Cortex of kidney (tissue), 1 donor: ENCODE measurements at places on chromosomes 3 and 15.

- no peak for DNase-seq
Measured at GRCh38 chr3:143064777-143065176, 54.8 kb upstream of the CHST2 start.

DNA sequence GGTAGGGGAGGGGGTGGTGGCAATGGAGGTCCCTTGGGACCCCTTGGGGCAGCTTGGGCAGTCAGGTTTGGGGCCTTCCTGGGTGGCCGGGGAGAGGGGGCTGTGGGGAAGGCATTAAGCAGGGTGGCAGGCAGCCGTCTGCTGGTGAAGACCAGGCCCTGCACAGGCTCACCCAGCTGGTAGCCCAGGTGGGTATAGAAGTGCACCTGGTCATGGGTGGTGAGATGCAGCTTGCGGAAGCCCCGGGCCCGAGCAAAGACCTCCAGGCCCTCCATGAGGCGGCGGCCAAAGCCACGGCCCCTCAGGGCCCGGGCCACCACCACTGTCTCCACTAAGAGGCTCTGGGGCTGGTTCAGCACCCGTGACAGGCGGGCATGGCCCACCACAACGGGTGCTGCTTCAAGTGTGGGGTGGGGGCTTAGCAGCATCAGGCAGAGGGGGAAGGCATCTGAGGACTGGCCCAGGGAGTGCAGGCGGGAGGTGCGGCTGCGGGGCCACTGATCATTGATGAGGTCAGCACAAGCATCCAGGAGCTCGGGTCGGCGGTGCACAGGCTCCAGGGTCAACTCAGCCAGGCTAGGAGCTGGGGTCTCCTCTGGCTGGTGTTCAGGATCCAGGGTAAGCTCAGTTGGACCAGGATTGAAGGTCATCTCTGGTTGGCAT is 2.4 kb downstream of the HYAL3 start:
- DNase-seq = no peak

GRCh38 chr3:55558316-55558715 is 71.2 kb upstream of the WNT5A start:
- DNase-seq = no peak

- no peak for DNase-seq
Measured at GRCh38 chr3:139974809-139975425, 39.9 kb downstream of the CLSTN2 start.

- DNase-seq = no peak
Measured at GRCh38 chr15:37638691-37639090, 295.7 kb upstream of the TMCO5A start.

GRCh38 chr15:74347757-74348250 is 19.6 kb downstream of the CYP11A1 start:
- no peak for DNase-seq

DNA sequence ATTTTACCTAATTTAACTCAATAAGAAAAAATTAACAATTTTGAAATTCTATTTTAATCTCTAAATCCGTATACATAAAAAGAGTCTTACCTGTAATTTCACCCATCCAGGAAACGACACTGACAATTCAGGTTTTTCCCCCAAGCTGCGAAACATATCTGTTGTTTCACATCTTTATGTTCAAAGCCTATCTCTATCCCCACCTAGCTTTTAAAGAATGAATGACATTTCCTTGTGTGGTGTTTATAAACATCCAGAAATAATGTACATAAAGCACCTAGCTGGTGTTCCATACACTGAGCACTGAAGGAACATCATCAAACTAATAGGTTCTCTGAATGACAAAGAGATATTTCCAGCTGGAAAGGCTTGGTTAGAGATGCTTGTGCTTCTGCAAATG is 867.8 kb downstream of the SQOR start:
- no peak for DNase-seq

DNA sequence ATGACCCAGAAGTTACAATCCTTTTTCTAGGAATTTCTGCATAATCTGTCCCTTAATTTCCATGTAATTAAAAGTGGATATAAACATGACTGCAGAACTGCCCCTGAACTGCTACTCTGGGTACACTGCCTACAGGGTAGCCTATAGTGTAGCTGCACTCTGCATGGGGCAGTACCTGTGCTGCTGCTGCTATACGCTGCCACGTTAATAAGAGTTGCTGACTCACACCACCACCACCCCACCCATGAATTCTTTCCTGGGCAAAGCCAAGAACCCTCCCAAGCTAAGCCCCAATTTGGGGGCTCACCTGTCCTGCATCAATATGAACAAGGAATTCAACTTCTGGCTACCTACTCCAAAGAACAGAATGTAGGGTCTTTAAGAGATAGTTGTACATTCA is 13.9 kb downstream of the HDGFL3 start:
- no peak for DNase-seq

- no peak for DNase-seq
Measured at GRCh38 chr3:46938118-46938517, 38.4 kb downstream of the CCDC12 start.

- no peak for DNase-seq
Measured at GRCh38 chr3:161389445-161390035, 18.2 kb upstream of the SPTSSB start.

DNA sequence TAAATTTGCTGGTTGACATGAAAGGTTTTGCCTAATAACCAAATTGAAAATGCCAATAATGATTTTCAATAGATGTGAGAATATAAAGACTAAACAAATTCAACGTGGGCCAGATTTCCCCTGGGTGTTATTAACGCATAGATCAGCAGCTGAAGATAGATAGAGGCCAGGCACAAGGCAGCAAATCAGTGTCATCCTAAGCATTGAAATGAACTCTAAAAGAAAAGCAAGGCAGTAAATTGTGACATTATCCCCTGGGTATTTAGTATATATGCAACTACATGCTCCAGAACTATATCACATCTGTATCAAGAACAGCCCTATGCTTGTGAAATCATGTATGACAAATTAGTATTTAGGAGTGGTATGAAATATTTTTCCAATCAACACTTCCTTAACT is 167.1 kb upstream of the EPHA3 start:
- no peak for DNase-seq

DNA sequence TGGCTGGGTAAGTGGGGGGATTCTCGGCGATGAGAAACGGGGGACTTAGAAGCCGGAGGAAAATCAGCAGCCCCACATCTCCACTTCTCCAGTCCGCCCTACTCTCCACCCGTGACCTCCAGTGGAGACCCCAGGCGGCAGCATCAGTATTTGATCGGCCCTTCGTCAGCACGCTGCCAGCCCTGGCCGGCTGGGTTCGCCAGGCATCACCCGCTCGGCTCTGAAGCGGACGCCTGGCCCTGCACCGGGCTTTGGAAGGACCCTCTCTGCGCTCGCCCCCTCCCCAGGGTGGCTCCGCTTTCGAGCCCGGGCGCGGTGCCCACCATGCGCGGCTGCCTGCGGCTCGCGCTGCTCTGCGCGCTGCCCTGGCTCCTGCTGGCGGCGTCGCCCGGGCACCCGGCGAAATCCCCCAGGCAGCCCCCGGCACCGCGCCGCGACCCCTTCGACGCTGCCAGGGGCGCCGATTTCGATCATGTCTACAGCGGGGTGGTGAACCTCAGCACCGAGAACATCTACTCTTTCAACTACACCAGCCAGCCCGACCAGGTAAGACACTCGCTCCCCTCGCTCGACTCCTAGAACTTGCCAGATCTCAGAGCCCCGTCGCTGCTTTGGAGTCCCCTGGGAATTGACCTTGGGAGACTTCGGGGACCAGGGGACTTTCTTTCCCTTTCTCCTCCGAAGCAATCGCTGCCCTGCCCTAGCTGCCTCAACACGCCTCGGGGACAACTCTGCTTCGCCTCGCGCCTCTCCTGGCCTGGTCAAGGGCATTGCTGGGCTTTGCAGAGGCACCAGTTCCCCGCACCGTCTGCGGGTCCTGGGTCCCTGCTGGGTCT is 561 bp downstream of the SIDT1 start:
- no peak for DNase-seq

GRCh38 chr3:19877656-19878055 is 56.4 kb downstream of the EFHB start:
- DNase-seq = no peak

DNA sequence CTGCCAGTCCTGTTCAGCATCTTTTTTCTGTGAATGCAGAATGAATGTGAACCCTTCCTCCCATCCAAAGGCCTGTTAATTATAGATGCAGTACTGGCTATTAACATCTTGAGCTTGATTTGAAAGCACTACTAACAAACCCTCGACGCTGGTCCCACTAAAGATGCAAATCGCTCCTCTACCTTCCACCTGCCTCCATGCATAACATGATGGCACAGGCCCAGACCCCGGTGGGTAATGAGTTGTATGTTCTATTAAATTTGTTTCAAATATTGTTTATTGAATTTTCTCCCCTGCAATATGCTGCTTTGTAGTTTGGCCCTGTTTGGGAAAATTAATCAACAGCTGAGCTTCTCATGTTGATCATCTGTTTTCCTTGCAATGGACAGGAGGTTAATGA is 69.3 kb downstream of the RAB11A start:
- DNase-seq = no peak

DNA sequence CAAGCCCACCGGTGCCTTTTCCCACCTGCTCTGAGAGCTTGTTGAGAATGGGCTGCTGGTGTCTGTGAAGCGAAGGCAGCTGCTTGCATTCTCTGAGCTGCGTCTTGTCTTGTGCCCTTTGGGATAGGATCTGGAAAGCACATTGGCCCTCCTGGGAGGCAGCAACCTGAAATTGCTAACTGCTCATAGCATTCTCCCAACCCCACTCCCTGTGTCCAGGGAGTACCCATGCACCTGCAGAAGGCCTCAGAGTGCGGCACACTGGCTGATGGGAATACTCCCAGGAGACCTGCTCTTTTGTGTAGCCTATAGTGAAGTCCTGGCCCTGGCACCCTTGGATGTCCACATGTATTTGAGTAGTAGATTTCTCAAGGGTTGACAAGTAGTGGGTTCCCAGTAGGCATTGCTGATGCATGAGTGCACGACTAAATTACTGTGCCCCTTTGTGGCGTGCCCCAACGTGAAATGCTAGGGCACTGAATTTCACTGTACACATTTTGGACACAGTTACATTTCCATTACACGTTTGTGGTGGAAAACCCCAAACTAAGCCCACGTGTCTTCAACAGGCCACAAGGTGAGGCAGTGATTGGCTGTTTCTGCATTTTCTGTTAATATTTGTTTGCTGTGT is 3.7 kb downstream of the EPHB1 start:
- no peak for DNase-seq

GRCh38 chr3:168824107-168824506 is 728.4 kb upstream of the GOLIM4 start:
- DNase-seq = no peak

GRCh38 chr3:182810574-182811268 is 17.4 kb downstream of the ATP11B start:
- DNase-seq = no peak

GRCh38 chr15:31471731-31472430 is 145.2 kb downstream of the KLF13 start:
- DNase-seq = no peak

- no peak for DNase-seq
Measured at GRCh38 chr3:158790901-158791589, 10.8 kb upstream of the MFSD1 start.

- no peak for DNase-seq
Measured at GRCh38 chr15:37034835-37035748, 65.3 kb downstream of the MEIS2 start.

DNA sequence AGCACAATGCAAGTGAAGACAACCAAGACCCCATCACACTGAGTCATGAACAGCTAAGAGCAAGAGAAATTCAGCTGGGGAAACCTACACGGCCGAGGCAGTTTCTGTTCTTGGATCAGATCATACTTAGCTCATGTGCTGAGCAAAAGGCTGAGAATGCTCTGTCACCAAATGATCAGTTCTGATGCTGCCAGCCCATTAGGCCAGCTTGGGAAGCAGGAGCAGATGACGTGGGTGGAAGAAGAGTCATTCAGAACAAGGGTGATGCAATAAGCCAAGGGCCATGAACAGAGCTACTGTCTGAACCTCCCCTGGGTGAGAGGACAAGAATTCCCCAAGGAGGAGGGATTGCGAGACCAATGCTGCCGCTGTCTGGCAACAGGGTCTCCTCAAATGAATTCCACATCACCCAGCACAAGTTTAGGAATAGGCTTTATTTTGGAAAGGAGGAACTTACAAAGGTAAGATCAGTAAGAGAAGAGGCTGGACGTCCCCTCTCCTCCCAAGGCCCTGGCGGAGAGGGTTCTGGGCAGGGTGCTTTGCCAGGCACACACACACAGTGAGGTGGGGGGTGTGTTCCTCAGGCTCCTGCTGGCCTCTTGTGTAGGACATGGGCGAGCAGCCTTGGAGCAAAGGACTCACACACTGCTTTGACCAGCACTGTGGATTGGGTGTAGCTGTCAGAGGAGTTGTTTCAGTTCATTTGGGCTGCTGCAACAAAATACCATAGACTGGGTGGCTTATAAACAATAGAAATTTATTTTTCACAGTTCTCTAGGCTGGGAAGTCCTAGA is 65.6 kb upstream of the CTXND1 start:
- no peak for DNase-seq
